ENCODE measurements at places on chromosomes 6 and 20.

- DNase-seq, result no peak
These were observed 368.5 kb upstream of the SPTLC3 start for GRCh38 chr20:12640251-12640650.

DNA sequence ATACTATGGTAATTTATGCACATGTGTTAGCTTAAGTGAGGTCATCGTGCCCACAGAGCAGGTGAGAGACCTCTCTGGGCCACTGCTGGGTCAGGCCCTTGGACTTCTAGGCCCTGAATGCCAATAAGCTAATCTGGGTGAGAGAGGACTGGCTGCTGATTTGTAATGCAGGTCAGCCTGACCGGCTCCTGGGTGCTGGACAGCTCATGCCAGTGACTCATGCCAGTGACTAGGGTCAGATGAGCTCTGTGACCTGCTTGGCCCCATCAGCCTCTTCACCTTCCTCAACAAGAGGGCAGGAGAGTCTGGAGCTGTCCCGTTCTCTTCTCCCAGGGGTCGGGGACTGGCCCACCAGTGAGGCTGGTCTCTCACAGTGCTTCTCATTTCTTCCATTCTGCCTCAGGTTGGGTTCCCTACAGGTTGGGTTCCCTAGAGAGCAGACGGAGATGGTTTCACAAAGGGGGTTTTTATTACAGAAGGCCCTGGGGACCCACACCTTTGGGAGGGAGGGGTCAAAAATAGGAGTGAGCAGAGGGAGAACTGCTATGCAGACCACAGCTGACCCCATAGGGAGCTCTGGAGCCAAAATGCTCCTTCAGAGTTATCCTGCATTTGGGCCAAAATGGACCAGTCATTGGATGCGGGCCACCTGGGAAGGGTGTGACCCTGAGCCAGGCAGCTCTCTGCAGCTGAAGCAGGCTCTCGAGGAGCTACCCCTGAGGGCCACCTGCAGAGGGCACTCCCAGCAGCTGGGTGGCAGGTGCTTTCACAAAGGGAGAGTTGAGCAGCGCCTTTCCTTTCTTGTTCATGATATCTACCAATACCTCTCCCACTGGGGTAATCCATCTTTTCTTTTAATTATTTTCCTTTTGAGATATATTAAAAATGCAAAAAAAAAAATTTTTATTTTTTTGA is 2.2 kb upstream of the OXT start:
- DNase-seq, result no peak

- DNase-seq, result no peak
These were observed 41.8 kb upstream of the OR14J1 start for GRCh38 chr6:29259721-29260120.

DNA sequence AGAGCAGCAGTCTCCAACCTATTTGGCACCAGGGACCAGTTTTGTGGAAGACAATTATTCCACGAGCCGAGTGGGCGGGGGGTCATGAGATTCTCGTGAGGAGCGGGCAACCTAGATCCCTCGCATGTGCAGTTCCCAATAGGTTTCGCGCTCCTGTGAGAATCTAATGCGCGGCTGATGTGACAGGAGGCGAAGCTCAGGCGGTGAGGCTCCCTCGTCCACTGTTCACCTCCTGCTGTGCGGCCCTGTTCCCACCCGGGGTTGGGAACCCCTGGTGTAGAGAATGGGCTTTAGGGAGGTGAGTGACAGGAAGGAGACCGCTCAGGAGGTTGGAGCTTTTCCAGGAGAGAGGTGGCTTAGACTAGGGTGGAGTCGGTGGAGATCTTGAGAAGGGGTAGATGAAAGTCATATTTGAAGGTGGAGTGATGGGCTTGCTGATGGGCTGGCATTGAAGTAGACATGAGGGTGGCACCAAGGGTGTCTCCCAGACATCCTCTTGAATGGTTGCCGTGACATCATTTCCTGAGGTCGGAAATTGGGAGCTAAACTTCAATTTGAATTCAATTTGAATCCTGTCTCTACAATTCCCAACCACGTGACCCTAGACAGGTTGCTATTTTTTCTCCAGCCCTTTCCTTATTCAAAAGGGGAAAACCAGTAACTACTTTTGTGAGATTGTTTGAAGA is 1.5 kb upstream of the RAD21L1 start:
- DNase-seq, result no peak

- DNase-seq, result no peak
These were observed 9.7 kb downstream of the BTN3A1 start for GRCh38 chr6:26411751-26412150.
